ENCODE measurements at places on chromosomes 12 and 14.

DNA sequence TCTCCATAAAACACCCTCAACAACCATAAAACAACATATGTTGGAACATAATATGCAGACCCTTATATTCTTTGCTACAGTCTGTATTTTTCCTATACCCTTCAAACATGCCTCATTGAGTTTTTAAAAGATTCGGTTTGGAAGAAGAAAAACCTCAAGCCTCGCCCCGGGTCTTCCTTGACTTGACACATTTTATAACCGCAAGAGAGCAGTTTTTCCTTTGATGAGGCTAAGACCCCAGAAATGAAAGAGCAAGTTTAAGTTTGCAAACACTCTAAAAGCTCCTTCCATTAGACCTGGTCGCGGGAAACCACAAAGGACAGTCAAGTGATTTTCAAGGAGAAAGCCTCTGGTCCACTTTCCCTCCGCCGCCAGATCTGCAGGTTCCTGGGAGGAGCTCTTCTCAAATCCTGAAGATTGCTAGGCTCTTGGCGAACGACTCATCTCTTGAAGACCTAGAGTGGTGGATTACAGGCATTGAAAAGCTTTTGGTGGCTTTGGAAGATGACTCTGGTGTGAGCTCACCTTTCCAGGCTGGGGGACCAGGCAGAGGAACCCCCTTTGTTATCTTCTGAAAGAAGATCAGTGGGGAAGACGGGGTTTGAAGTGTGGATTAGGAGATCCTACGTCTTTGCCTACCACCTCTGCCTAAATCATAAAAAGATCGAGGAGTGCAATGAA lies at the start of gene ASCL4:
Gene ASCL4 (plus strand): TSS at position 356 of the 681 bp plus-strand sequence. CDS start 515 bp downstream, outside the sequence.
- no peak for DNase-seq

- no peak for DNase-seq
Observed at GRCh38 chr14:104950021-104950420, 25.3 kb downstream of the PLD4 start.

- DNase-seq, result no peak
Observed at GRCh38 chr14:92729634-92730358, 18.6 kb downstream of the LGMN start.

DNA sequence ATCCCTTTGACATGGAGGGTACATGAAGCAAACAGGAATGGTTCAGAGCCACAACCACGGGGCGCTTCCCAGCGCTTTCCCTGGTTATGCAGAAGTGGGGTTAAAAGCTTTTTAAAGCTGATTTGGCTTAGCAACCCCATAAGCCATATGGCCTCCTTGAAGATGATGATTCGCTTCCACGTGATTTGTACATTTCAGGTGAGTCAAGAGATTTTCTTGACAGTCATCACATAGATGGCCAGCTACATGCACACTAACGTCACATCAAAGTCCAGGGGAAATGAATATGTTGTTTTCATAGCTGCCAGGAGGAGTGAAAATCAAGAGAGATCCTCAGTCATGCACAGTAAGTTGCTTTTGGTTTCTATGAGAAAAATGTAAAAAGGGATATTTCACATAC lies 309.7 kb downstream of the TMEM132D start:
- no peak for DNase-seq

DNA sequence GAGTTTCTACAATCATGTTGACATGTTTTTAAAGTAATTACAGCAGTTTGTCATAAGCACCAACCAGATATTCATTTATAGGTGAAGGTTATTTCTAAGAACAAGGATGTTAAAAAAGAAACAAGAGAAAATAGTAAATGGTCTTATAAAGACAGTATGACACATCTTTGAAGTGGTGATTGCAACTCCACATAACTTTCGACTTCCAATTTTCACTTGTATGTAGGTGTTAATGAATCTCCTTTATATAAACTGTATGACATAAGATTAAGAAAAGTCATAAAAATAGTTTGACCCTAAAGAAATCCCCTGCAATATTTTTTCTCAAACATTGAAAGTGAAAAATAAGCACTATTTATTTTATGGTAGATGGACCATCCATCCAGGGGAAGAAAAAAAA lies 144.8 kb upstream of the PTPRQ start:
- no peak for DNase-seq

GRCh38 chr12:92340441-92341064 lies 194.9 kb upstream of the BTG1 start:
- DNase-seq, result no peak

DNA sequence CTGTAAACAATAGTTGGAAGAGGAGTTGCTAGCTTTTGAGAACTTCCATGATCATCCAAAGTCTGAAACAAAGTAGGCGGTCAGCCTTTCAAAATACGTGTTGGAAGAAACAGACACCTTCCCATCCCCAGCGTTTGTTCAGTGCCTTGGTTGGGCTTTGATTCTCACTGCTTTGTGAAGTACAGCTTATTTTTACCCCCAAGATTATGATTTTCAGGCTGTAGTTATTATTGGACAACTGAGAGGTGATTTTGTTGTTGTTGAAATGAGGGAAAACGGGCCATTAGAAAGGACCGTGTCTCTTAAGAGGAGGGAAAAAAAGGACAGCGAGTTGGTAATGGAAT lies 921 bp upstream of the CEP83 start:
- no peak for DNase-seq

Measured in activated CD4-positive, alpha-beta T cell treated with anti-CD3 and anti-CD28 coated beads, Interleukin-2, amount 50 U/mL, for 24 hours (primary cell).